ENCODE measurements at places on chromosomes 7 and 10.
A peak's percentile ranks its signal among the peaks of the same experiment; 100 is the strongest.

GRCh38 chr7:151597541-151598444 is 78.1 kb upstream of the RHEB start:
- DNase-seq, result no peak

DNA sequence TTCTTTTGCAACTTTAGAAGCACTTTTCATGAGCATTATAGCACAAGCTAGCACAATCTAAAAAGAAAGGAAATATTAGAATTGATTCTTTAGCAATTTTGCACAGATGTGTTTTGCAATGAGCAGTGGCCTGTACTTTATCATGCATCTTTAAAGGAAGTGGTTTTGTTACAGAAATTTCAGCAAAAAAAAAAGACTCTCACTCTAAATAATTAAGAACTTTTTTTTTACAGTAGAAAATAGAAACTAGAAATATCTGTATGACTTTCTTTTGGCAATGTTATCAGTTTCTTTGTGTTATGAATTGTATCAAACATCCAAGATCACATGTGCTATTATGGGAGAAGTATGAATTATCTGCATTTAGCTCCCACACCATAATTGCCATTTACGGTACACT is 195.7 kb upstream of the KLF6 start:
- no peak for DNase-seq

DNA sequence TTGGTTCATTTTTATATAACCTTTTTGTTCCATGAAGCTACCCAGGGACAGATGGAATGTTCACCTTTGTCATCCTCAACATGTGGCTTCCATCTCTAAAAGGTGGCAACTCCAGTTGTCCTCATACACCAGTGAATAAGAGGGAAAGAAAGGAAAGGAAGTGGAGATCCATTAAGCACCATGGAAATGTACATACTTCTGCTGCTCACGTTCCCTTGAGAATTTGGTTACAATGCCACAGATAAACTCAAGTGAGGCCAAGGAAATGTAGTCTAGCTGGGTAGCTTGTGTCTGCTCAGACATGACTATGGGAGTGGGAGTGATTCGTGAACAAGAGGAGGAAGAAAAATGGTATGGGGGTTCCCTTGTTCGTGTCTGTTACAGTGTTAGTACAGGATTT is 237.1 kb upstream of the FAM3C start:
- no peak for DNase-seq

- no peak for DNase-seq
Measured at GRCh38 chr7:16562456-16563220, 36.0 kb downstream of the LRRC72 start.

DNA sequence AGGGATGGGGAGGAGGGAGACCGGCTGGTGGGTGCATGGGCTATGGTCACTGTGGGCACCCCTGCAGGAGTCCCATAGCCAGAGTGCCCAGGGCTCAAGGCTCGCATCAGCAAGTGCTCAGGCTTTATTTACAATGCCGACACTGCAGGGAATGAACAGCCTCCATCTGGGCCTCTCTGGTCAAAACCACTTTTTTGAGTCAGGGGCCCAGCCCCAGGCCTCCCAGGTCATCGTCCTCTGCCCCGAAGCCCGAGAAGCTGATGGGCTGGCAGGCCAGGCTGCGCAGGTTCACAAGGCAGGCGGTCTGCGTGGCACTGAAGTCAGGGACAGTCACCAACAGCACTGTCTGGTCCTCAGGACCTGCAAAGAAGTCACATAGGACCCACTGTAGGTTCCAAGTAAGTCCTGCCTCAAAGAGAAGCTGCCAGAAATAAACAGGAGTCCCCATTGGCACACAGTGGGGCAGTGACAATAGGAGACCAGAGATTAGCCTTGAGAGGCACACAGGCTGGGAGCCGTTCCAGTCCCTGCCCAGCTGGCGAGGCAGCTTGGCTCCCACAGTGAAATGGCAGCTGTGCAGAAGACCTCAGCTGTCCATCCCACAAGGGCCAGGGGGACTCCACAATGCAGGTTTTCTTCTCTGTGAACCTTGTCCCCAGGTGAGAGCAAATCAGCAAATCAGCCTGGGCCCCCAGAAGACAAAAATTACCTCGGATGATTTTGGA is 8.6 kb downstream of the POLD2 start:
- DNase-seq, result no peak

DNA sequence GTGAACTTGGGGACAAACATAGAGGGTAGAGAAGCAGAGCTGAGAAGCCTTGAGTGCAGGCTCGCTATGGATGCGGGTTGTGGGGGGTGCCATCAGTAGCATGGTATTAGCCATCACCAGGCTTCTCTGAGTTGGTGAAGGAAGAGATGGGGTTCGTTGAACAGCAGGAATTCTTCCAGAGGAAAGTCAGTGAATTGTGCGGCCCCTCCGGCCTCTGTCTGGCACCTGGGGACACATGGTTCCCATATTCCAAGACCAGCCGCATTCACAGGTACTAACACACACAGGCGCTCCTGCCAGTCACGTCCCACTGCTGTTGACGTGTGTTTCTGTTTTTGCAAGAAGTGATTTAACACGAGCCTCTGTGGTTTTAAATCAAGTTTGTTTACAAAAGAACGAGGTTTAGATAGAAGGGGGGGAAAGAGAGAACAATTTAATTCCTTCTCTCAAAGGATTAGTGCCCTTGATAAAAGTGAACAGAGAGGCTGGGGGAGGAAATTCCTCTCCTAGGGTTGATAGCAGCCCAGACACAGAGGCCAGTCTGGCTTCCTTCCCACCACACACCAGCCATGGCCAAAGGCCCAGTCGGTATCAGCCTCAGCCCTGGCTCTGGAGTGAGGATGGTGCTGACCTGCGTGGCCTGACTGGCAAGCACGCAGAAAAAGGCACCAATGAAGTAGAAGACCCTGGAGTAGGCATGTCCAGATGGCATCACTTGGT is 252.6 kb upstream of the IGFBP3 start:
- no peak for DNase-seq

GRCh38 chr7:24665564-24666294 is 91.5 kb downstream of the GSDME start:
- DNase-seq, result peak; percentile 23

DNA sequence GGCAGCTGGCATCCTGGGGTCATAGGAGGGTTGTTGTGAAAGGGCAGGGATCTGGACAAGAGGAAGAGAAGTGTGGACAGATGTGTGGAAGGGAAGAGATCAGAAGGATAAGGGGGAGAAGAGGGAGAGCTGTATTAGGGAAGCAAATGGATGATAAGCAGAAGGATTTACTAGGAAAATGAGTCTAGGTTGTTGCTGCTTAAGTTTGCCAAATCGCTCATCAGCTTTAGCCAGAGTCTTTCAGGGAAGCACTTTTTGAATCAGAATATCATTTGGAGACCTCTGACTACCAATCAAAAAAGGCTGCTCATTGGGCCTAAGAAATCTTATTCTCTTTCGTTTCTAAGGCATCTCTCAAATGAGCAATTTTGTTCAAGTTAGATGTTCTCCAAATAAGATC is 2.6 kb upstream of the CSGALNACT2 start:
- DNase-seq, result no peak

GRCh38 chr7:108114117-108114841 is 15.9 kb downstream of the LAMB4 start:
- DNase-seq, result peak; percentile 59

DNA sequence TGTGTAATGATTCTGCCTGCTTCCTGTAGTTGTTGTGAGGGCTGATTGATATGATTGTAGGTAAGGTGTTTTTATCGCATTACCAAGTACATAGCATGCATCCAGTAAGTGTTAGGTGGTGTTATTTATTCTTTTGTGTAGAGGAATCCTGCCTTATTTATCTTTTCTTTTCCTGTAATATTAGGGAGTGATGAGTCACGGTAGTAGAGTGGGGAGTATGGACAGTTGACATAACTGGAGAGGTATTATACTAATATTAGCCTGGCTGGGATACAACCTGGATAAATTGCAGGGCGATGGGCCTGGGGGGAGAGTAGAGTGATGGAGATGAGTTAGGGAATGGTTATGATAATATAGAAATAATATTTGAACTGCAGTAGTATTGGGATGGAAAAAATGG is 9.8 kb downstream of the SDK1 start:
- no peak for DNase-seq

DNA sequence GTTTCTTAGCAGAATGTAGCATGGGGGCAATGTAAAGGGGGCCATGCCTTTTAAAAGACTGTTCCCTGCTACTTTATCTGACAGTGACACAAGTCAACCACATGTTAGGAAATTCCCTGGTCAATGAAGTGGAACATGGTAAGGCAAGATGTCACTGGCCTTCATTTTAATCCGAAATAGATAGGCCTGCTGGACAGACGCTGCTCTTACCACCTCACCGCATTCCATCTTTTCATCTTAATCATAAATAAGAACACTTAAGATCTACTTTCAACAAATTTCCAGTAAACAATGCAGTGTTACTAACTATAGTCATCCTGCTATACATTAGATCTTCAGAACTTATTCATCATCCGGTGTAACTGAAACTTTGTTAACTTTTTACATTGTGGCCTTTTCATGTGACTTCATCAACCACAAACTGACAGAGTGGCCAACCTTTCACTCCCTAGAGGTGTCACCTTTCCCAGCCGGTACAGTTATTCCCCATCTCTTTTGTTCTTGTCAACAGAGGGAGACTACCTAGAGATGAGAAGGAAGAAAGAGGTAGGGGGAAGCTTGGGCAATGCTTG is 15.6 kb downstream of the ASB4 start:
- DNase-seq, result no peak

DNA sequence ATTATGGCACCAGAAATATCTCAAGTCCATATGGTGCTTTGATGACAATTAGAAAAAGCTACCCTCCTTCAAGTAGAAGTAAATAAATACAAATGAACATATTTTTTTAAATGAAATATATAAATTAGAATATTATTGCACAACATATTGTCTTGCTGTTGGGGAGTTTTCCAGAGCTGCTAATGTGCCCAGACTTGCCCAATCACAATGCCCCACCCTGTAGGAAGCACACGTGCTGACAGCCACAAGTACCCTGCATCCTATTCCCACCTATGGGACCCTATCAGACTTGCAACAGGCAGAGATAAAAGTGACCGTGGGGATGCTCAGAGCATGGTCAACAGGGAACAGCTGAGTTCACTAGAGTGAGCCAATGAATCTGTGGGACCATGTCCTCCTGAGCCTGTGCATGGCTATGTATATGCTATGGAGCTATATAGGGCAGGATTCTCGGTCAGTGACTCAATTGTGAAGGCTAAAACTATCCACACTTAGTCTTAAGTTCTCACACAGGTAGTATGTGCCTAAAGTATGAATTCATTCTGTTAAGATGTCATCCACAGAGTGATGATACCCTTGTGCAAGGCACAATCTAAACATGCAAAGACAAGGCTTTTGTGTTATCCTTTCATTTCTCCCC is 336.0 kb downstream of the HGF start:
- no peak for DNase-seq

GRCh38 chr10:71727738-71728737 is 8.5 kb upstream of the C10orf105 start:
- no peak for DNase-seq

DNA sequence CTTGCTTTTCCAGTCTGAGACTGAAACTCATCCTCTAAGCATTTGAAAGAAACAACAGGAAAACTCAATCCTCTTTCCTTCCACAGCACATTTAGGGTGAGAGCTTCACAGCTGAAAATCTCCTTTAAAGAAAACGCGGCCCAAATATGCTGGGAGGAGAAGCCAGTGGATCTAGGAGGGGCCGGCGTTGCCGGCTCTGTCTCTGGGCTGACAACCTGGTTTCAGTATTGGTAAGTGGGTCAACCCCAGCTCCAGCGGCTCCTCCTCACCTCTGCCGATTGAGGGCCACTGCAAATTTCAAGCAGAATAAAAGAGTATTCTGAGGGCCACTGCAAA is 75.3 kb upstream of the CPXM2 start:
- no peak for DNase-seq

DNA sequence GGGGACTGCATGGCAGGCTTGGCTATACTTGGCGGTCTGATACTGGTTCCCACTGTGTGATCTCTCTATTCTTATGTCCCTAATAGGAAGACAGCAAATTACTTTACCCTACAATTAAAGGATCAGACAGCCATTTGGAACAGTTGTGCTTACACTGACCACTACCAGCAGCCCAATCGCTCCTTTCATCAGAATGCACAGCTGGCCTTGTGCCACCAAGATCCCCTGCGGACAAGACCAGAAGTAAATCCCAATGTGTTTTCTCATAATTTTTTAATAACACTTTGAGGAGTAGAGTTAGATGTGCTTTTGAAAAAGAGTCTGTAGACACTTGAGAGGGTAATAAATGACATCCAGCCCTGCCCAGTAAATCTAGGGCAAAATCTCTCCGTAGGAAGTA is 297.2 kb upstream of the ZNF32 start:
- DNase-seq, result no peak

GRCh38 chr7:136594739-136595144 is 273.7 kb upstream of the CHRM2 start:
- no peak for DNase-seq

DNA sequence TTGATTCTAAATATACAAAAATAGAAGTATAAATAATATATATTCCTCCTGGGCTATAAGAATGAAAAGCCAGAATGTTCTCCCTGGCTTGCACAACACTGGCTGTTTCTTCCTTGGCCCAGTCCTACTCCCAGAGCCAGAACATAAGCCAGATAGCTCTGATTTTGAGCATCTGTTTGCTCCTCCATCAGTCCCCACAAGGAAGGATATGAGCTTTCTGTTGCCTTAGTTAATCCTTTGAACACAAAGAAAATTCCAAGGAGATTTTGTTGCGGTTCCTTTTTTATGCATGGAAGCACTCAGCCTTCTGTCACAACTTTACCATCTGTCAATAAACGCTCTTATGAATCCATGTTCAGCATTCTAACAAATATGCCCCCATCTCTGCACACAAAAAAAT is 361.8 kb downstream of the IPMK start:
- DNase-seq, result no peak

DNA sequence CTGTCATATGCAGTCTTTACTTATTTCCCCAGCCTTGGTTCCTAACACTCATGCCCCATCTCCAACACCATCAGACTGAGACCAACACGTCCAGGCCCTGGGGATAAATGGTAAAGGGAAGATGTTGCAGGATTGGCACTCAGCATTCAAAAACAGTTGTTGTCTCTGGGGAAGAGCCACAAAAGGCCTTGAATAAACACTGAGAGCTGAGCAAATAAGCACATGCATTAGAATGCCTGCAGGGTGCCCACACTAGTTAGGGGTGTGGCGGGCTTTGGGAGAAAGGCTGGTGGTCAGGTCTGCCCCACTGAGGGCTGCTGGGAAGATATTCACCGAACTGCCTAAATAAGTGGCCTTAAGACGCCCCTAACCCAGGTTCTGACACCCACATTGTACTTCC is 391.0 kb downstream of the GFRA1 start:
- no peak for DNase-seq

GRCh38 chr7:93629291-93629801 is 54.8 kb upstream of the CALCR start:
- no peak for DNase-seq
